Activated CD4-positive, alpha-beta T cell treated with anti-CD3 and anti-CD28 coated beads for 24 hours (primary cell): ENCODE measurements at places on chromosomes 16 and 17.

- no peak for DNase-seq
These were observed 31.6 kb downstream of the TEKT5 start for GRCh38 chr16:10663146-10663545.

- no peak for DNase-seq
These were observed 36.2 kb upstream of the DNAH17 start for GRCh38 chr17:78613416-78613815.

- DNase-seq: no peak
These were observed 56.6 kb upstream of the NLK start for GRCh38 chr17:27985736-27986399.

DNA sequence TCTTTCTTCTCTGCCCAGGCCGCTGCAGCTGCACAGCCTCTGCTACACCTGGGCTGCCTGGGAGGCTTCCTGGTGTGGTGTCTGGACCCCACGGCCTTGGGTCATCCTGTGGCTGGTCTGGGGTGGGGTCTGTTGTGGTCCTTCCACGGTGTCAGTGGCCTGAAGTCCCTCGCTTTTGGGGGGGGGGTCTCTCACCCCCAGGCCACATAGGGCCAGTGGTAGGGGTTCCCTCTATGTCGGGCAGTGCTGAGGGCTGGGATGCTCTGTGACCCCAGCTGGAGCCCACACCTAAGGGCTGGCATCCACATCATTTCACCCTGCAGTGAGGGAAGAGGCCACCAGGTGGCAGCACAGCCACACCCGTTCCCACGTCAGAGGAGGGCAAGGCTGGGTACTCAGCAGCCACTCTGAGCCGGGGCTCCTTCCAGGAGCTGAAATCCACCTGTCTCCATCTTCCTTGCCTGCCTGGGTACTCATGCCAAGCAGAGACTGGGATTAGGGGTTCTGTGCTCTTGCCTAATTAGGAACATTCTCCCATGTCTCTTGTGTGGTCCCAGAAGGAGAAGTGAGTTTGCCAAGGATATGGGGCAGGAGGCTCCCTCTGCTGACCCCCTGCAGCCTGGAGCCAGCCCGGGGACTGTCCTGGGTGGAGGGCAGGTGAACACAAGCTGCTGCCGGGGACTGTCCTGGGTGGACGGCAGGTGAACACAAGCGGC is 13.0 kb downstream of the ENGASE start:
- peak; percentile 41 for DNase-seq

- no peak for DNase-seq
These were observed 58.6 kb upstream of the TNRC6A start for GRCh38 chr16:24670623-24671454.

DNA sequence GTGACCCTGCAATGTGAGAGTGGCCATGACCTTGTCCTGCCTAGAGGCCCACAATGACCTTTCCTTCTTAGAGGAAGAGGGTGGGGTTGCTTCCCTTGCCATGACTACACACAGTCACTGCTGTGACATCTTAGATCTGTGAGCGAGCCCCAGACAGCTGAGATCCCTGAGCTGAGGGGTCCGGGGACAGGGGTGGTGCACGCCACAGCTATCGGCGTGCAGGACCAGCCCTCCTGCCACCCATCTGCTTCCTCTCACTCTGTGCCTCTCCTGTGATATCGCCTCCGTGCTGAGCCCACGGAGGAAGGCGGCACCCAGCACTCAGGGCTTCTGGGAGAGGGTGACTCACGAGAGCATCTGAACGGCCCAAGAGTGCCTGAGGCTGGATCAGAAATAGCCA is 35.2 kb downstream of the KIAA0513 start:
- no peak for DNase-seq

GRCh38 chr16:86668136-86668910 is 90.0 kb downstream of the FOXL1 start:
- DNase-seq: no peak

GRCh38 chr16:12763517-12763916 is 40.2 kb downstream of the CPPED1 start:
- DNase-seq: no peak

DNA sequence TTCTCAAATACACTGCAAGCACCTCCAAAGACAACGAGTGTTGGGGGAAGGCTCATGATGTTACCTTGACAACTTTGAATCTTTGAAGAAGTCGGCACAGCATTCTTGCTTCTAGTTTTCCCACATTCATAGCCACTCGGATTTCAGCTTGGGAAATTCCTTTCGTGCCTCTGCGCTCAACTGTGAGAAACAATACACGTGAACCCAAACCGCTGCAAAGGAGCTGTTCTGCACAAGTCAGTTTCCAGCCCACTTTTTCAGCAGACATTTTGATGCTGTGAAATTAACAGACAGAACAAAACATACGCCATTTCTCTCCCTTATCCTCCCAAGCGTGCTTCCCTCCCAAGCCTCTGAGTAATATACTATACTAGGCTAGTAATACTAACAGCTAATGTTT is 41.2 kb downstream of the GTF3C1 start:
- no peak for DNase-seq

DNA sequence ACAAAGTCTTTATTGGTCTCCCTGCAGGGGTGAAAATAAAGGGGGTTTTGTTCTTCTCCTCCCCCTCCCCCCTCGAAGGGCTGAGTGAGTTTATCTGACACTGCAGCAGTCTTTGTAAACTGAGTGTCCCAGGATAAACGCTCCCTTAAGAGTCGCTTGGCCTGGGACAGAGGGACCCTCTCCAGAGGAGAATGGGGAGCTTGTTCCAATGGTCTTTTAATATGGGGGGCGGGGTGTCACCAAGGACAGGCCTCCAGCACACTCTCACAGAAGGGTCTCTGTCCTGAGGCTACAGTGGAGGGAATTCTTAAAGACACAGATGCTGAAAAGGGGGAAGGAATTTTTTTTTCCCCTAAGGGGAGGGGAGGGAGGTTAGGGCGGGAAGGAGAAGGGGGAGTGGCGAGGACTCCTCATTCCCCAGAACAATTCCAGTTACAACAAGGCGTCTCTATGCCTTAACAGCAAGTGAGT is 455.5 kb downstream of the SOX9 start:
- no peak for DNase-seq

- DNase-seq: no peak
These were observed 29.9 kb upstream of the IRX6 start for GRCh38 chr16:55294129-55294528.

DNA sequence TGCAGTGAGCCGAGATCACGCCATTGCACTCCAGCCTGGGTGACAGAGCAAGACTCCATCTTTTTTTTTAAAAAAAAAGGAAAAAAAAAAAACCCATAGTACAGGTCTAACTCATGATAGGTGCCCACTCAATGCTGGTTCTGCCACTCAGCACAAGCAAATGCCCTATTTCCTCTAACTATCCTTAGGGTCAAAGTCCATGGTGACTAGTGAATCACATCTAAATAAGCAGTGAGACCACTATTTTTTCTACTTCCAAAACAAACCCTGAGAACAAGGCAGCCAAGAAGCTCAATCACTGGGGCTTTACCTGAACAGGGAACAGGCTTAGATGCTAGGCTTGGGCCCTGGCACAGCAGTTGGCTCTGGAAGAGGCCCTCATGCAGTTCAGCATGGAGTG is 3.4 kb downstream of the BLTP2 start:
- no peak for DNase-seq

GRCh38 chr16:80899809-80900592 is 95.6 kb upstream of the CDYL2 start:
- no peak for DNase-seq

DNA sequence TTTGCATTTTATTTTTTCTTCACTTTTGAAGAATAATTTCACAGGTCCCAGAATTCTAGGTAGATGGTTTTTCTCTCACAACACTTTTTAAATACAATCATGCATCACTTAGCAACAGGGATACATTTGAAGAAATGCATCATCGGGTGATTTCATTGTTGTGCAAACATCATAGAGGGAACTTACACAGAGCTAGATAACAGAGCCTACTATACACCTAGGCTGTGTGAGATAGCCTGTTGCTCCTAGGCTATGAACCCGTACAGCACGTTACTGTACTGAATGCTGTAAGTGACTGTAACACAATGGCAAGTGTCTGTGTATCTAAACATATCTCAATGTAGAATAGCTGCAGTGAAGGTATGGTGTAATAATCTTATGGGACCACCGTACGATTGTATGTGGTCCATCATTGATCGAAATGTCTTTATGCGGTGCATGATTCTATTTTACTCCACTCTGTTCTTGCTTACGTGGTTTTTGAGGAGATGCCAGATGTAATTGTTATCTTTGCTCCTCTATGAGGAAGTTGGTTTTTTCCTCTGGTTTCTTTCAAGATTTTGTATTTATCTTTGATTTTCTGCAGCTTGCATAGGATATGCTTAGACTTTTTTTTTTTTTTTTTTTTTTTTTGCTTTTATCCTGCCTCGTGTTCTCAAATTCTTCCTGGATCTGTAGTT is 35.5 kb upstream of the TMEM92 start:
- DNase-seq: no peak

DNA sequence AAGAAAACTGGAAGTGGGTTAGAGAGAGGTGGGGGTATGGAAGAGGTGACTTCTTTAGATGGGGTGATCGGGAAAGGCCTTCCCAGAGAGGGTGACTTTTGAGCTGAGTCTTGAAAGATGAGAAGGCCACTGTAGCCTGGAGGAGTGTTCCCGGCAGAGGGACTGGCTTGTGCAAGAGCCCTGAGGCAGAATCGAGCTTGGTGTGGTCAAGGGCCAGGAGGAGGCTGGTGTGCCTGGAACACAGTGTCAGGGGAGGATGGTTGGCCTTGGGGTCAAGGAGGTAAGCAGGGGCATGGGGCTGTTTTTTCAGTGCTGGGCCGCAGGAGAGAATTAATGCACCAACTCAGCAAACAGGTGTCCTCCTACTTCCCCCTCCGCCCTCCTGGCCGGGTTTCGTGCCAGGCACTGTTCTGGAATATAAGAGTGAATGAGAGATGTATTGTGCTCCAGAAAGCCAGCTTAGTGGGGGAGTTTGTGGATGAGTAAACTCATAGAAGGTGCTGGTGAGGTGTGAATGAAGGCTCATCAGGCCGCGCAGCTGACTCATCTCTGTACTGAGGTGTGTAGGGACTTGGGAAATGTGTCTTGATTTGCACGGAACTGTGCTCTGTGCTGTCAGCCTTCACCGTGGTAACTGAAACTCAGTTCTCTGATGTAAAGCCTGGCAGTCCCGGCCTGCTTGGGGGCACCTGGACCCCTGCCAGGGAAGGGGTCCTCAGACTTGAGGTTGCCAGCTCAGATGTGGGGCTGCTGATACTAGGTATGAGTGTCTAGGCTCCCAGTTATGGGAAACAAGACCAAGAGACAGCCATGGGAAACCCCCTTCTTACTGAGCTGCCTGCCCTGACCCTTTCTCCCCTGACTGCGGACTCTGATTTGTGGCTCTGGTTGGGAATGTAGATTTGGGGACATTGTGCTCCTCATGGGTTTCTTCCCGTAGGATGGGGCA is 15.3 kb downstream of the KSR1 start:
- peak; percentile 70 for DNase-seq

DNA sequence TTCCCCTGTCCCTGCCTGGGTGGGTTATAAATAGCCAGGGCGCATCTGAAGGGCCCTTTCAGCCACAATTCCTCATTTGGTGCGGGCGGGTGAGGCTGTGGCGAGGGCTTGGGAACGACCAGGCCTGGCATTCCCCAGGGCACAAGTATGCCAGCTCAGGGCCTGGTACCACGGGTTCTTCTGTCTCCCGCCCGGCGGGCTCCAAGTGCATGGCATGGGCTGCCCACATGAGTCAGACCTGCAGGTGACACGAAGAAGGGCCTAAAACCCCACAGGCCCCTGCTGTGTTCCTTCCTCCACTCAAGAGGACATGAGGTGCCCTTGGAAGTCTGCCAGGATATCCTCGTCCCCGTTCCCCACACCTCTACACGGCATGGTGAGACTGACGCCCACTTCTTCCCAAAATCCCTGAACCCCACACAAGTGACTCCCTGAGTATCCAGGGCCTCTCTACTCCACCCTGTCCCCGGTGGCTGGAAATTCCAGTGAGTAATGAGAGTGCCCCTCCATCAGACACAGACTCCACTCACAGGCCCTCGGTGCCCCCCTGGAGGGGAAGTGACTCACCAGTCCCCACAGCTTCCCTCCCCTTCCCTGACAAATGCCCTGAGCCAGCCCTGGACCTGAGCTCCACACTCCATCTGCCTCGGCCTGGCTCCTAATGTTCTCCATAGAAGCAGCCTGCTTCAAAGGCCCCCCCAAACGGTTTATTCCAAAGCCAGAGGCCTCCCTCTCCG is 68.8 kb downstream of the ABR start:
- no peak for DNase-seq

- DNase-seq: no peak
These were observed 350.2 kb downstream of the KIF2B start for GRCh38 chr17:54172985-54173316.
